ENCODE measurements at places on chromosomes 5 and 9. TPM values are rescaled to one million over a fixed set of nuclear protein-coding genes. Genes with fewer than 3 reads are reported as not detected.

DNA sequence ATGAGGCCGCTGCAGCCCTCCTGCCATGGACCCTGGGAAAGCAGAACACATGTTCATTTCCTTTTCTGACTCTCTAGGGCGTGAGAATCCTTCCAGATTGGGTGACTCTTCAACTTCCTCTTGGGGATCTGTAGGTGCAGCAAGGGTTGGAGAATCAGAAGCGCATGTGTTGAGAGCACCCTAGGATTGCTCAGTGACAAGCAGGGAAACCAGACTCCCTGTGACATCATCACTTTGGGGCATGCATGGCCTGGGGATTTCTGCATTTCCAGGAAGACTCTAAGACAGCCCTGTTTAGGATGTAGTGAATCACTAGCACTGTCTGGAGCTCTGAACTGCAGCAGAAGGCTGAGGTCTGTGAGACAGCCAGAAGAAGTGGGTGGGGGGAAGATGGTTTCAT, 15.1 kb upstream of the LCP2 start:
- peaks cover 54% of the 10 kb centered on the region for H3K4me1 ChIP-seq
- H3K27ac ChIP-seq: peak overlapping the region; percentile 91
- DNase-seq: peak; percentile 61
- peaks cover 3% of the 10 kb centered on the region for H3K36me3 ChIP-seq

GRCh38 chr5:114435885-114436299, 74.0 kb downstream of the KCNN2 start:
- no peaks in the 10 kb centered on the region for H3K27me3 ChIP-seq
- no peaks in the 10 kb centered on the region for H3K36me3 ChIP-seq
- H3K4me1 ChIP-seq: no peaks in the 10 kb centered on the region
- H3K4me3 ChIP-seq: no peak overlapping the region

SPINK4 gene
- total RNA-seq: not detected

ABLIM3 gene
- not detected for total RNA-seq

DNA sequence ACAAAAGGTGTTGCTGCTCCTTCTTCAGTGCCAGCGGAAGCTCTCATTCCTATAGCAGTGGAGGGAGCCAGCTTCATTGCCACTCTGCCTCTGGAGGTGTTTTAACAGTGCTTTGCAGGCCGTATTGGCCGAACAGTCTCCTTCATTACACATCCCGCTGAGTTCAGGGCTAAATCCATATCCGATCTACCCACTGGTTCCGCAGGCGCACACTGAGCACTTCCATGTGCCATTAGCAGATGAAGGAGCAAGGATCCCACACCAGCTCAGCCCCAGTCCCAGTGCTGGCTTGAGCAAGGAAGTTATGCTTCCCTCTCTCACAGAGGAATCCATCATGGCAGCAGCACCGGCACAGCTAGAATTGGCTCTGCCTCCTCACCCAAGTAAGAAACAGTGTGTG, 121.2 kb upstream of the IRX2 start:
- H3K27ac ChIP-seq: no peak overlapping the region
- no peak overlapping the region for H3K4me3 ChIP-seq
- H3K36me3 ChIP-seq: no peaks in the 10 kb centered on the region
- no peak for DNase-seq
- no peaks in the 10 kb centered on the region for H3K4me1 ChIP-seq

GRCh38 chr9:113526841-113527240, 63.3 kb downstream of the RGS3 start:
- no peak for DNase-seq
- peaks cover 73% of the 10 kb centered on the region for H3K36me3 ChIP-seq
- no peak overlapping the region for H3K4me3 ChIP-seq

DNA sequence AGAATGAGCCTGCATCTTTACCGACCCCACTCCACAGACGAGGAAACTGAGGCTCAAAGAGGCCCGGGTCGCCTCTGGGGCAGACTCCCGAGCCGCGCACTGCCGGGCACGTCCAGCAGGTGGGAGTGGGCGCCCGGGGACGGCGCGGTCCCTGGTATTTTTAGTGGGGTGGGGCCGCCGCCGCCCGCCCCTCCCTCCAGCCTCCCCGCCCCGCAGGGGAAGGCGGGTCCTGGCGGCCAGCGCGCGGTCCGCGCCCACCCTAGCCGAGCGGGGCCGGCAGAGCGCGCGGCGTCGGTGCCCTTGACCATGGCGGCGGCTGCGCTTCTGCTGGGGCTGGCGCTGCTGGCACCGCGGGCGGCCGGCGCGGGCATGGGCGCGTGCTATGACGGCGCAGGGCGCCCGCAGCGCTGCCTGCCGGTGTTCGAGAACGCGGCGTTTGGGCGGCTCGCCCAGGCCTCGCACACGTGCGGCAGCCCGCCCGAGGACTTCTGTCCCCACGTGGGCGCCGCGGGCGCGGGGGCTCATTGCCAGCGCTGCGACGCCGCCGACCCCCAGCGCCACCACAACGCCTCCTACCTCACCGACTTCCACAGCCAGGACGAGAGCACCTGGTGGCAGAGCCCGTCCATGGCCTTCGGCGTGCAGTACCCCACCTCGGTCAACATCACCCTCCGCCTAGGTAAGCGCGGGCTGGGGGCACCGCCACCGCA, at the start of gene LAMC3:
TSS of gene LAMC3 (plus strand) at position 266 of the 710 bp plus-strand sequence. CDS start at position 307, 41 bp downstream.
- peaks cover 18% of the 10 kb centered on the region for H3K27me3 ChIP-seq
- no peak for DNase-seq
- no peaks in the 10 kb centered on the region for H3K4me1 ChIP-seq
- no peak within 1 kb of the TSS for H3K27ac ChIP-seq
- no peak within 1 kb of the TSS for H3K4me3 ChIP-seq

- H3K4me3 ChIP-seq: no peak overlapping the region
- DNase-seq: no peak
- H3K36me3 ChIP-seq: no peaks in the 10 kb centered on the region
- peaks cover 6% of the 10 kb centered on the region for H3K27me3 ChIP-seq
- H3K4me1 ChIP-seq: no peaks in the 10 kb centered on the region
Measured at GRCh38 chr5:61653807-61654580, 321.9 kb downstream of the ZSWIM6 start.

GRCh38 chr5:115627295-115627865, 1.5 kb upstream of the TMED7 start:
- H3K4me1 ChIP-seq: peaks cover 22% of the 10 kb centered on the region
- peaks cover 4% of the 10 kb centered on the region for H3K36me3 ChIP-seq
- H3K27me3 ChIP-seq: peaks cover 21% of the 10 kb centered on the region
- H3K4me3 ChIP-seq: no peak overlapping the region
- no peak for DNase-seq

- peak overlapping the region; percentile 3 for H3K27ac ChIP-seq
- H3K4me3 ChIP-seq: peak overlapping the region; percentile 95
- H3K4me1 ChIP-seq: peaks cover 80% of the 10 kb centered on the region
- H3K36me3 ChIP-seq: peaks cover 20% of the 10 kb centered on the region
Measured at GRCh38 chr5:55991768-55992486, 2.8 kb downstream of the IL6ST start.

LHFPL2 gene
- total RNA-seq: 0.08 TPM

DNA sequence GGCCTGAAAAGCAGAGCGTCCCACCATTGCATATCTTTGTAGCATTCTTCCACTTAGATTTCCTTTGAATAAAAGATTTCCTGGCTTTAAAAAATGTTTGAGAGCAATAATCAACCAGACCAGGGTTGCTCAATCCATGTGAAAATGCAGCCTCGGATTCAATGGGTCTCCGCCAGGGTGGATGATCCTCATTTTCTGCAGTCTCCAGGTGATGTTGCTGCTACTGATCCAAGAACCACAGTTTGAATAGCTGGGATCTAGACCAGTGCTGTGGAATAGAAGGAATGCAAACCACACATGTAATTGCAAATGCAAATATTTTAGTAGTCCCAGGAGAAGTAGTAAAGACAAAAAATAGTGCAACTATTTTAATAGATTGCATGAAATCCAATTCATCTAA, 317.6 kb downstream of the IRX1 start:
- H3K27ac ChIP-seq: no peak overlapping the region
- no peak overlapping the region for H3K4me3 ChIP-seq
- no peaks in the 10 kb centered on the region for H3K27me3 ChIP-seq

DNA sequence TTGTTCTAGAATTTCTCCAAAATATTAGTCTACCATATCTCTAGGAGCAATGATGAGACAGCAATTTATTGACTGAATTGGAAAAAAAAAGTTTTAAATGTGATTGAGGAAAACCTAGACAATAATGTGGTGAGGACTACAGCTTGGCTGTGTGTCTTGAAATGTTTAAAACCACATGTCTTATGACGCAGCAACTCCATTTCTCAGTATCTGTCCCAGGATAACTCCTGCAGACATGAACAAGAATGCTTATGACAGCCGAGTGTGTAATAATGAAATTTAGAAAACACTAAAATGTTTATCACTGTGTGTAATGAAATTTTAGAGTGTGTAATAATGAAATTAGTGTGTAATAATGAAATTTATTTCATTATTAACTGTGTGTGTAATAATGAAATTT, 254.1 kb upstream of the DAPK1 start:
- no peak for DNase-seq
- no peaks in the 10 kb centered on the region for H3K4me1 ChIP-seq
- no peaks in the 10 kb centered on the region for H3K36me3 ChIP-seq
- H3K27ac ChIP-seq: no peak overlapping the region
- no peak overlapping the region for H3K4me3 ChIP-seq

DNA sequence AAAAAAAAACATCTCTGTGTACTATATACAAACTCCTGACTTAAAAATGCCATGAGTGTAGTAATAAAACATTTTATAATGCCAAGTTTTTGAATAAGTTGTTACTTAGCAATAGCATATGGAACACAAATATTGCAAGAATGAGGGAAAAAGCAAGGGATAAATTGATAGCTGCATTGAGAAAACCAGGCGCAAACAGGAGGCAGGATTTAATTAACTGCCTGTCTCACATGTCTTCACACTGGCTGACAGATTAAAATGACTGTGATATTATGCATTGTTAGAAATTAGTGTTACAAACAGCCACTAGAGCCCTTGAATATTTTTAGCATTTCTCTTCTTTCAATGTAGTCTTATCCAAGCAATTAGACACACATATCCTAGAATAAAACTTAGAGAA, 1817.5 kb upstream of the NUDT12 start:
- H3K27ac ChIP-seq: no peak overlapping the region
- no peaks in the 10 kb centered on the region for H3K36me3 ChIP-seq
- H3K4me1 ChIP-seq: no peaks in the 10 kb centered on the region
- H3K27me3 ChIP-seq: no peaks in the 10 kb centered on the region
- DNase-seq: no peak

DNA sequence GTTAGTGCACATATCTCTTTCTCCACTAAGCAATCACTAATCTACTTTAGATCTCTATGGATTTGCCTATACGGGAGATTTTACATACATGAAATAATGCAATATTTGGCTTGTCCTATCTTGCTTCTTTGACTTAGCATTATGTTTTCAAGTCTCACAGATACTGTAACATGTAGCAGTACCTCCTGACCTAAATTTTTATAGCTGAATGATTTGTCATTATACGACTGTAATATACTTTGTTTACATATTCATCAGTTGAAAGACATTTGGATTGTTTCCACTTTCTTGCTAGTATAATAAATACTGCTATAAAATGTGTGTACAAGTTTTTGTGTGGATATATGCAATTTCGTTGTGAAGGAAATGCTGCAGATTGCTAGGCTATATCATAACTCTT, 1520.8 kb upstream of the CDH6 start:
- DNase-seq: no peak
- H3K36me3 ChIP-seq: no peaks in the 10 kb centered on the region
- no peak overlapping the region for H3K4me3 ChIP-seq
- H3K27me3 ChIP-seq: no peaks in the 10 kb centered on the region
- no peak overlapping the region for H3K27ac ChIP-seq
- H3K4me1 ChIP-seq: no peaks in the 10 kb centered on the region

DNA sequence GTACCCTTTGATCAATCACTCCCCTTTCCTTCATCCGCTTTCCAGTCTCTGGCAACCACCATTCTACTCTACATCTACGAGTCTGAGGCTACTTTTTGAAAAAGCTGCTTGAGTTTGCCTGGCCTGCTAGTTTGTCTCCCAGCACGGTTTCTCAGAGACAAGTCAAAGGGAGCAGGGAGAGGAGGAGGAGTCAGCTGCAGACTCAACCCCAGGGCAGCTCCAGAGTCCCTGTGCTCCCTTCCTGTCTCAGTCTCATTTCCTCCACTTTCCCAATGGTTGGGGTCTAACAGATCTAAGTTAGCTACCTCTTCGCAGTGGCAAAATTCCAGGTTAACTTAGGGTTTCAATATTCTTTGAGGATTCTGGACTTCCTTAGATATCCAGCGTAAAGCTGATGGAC, 80.0 kb upstream of the PCA3 start:
- no peak for DNase-seq
- H3K27ac ChIP-seq: no peak overlapping the region
- H3K27me3 ChIP-seq: peaks cover 4% of the 10 kb centered on the region
- no peaks in the 10 kb centered on the region for H3K36me3 ChIP-seq
- H3K4me1 ChIP-seq: peaks cover 26% of the 10 kb centered on the region

- H3K4me1 ChIP-seq: peaks cover 16% of the 10 kb centered on the region
- no peaks in the 10 kb centered on the region for H3K36me3 ChIP-seq
- peaks cover 27% of the 10 kb centered on the region for H3K27me3 ChIP-seq
- no peak for DNase-seq
Measured at GRCh38 chr5:10553476-10553875, 10.4 kb upstream of the ANKRD33B start.

Measured in activated T-helper 1 cell treated with anti-CD3 and anti-CD28 coated beads, Interleukin-12 subunit alpha, Interleukin-12 subunit beta, Interleukin-2, Interleukin-4 antibody, amounts not matched to agents 30 ng/mL and 10 ng/mL and 1 ng/mL, durations not matched to agents 14 hours and 24 hours and 36 hours (primary cell).